Suprapubic skin (tissue), 4 donors: ENCODE measurements at places on chromosomes 7 and 10. TPM values are rescaled to one million over a fixed set of nuclear protein-coding genes. Genes with fewer than 3 reads are reported as not detected.

The FGFBP3 gene
- 1.0 TPM for total RNA-seq

The NEUROG3 gene
- total RNA-seq, result not detected

The OR13A1 gene
- total RNA-seq, result not detected

The LRRN3 gene
- 0.30 TPM for total RNA-seq

The NKX2-3 gene
- total RNA-seq, result not detected

The UCN3 gene
- total RNA-seq, result not detected

The ZMIZ2 gene
- 27.1 TPM for total RNA-seq

The TRIM8 gene
- 73.1 TPM for total RNA-seq

The NEUROD6 gene
- total RNA-seq, result not detected

The C7orf57 gene
- total RNA-seq, result not detected

The AKR1C8 gene
- not detected for total RNA-seq

The HIPK2 gene
- total RNA-seq, result 20.7 TPM

The SPDYE2B gene
- total RNA-seq, result not detected

The GPNMB gene
- 276 TPM for total RNA-seq

The KRIT1 gene
- 46.8 TPM for total RNA-seq

The OR2A1 gene
- not detected for total RNA-seq

The SLC18A3 gene
- total RNA-seq, result not detected

The ASB10 gene
- not detected for total RNA-seq

The FAM107B gene
- 19.5 TPM for total RNA-seq
